NCI-H1694 treated with DMSO at 0.1 percent for 48 hours (cell line): ENCODE measurements at places on chromosomes 1 and 21.
A peak's percentile ranks its signal among the peaks of the same experiment; 100 is the strongest.

GRCh38 chr1:185044387-185044786 is 971 bp upstream of the RNF2 start:
- no peak for DNase-seq

- no peak for DNase-seq
These were observed 39.1 kb downstream of the KANK4 start for GRCh38 chr1:62280150-62280549.

- no peak for DNase-seq
These were observed 116.0 kb downstream of the MRPL39 start for GRCh38 chr21:25491267-25491666.

DNA sequence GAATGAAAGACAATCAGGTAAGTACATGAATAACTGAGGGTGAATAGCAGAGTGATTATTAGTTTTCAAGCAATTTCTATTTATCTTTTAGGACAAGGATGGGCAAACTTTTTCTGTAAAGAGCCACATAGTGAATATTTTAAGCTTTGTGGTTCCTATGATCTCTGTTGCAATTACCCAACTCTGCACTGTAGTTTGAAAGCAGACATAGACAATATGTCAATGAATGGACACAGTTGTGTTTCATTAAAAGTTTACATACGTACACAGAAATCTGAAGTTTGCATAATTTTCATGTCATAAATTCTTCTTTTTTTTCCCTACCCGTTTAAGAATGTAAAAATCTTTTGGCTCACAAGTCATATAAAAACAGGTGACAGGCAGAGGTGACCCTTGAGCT is 71.4 kb downstream of the ZNF281 start:
- no peak for DNase-seq

DNA sequence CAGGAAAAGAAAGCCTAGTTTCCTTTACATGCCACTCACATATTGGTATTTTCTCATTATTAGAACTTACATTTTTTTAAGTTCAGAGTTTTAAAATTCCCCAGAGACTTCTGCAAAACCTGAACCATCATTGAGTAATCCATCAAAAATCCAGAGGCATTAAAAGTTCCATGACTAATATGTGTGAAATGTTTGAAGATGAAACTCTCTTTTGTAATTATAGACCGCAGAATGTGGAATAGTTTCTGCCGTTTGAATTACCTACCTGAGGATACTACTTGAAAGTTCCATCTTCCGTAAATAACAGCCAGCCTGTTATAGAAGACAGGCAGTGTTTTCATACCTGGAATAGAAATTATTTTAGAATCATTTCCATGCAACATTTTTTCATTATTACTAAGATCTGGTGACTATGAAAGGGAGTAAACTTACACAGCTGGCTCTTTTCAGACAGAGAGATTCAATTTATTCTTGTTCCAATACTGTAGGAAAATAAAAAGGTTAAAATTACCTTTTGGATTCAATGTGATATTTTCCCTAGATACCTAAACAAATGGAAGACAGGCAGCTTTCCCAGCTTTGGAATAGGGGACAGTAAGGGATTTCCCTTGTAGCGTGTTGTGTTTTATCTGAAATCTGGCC is 131.4 kb downstream of the ST6GALNAC5 start:
- no peak for DNase-seq

GRCh38 chr1:8790987-8791386 is 26.5 kb downstream of the RERE start:
- DNase-seq: no peak

DNA sequence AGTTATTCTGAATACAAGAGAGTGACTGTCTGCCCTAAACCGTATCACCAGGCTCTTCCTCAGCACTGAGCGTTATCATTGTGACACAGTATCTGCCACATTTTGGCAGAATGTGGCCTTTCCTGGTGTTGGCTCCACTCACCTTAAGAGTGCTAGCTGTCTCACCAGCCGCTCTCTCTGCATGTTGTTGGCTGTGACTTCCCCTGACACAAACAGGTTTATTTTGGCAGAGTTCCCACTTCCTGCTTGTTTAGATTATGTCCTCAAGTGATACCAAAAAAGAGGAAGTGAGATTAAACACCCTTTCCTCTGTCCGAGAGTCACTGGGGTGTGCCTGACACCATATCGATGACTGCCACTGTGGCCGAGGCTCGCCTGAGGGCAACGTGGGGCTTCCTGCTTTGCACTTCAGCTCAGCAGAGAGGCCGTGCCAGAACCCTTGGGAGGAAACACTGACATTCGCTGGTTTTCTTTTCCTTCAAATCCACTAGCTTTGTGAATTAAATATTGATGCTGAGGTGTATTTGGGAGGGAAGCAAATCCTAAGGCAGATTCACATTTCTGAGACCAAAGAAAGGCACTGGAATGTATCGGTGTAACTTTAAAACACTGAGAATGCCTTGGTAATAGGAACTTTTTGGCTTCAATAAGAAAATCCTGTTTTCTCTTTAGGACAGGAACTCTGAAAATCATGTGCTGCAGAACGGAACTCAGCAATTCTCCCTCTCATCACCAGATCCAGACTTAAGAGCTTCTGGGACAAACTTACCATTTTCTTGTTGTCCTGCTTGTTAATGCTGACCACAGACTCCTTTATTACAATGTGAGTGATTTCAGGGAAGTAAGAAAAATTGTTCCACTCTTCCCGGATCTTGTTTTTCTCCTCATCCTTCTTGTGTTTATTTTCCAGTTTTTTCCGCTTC is 102.1 kb downstream of the JAK1 start:
- peak; percentile 9 for DNase-seq

- peak; percentile 62 for DNase-seq
These were observed 2.5 kb downstream of the RGS4 start for GRCh38 chr1:163071405-163072255.

DNA sequence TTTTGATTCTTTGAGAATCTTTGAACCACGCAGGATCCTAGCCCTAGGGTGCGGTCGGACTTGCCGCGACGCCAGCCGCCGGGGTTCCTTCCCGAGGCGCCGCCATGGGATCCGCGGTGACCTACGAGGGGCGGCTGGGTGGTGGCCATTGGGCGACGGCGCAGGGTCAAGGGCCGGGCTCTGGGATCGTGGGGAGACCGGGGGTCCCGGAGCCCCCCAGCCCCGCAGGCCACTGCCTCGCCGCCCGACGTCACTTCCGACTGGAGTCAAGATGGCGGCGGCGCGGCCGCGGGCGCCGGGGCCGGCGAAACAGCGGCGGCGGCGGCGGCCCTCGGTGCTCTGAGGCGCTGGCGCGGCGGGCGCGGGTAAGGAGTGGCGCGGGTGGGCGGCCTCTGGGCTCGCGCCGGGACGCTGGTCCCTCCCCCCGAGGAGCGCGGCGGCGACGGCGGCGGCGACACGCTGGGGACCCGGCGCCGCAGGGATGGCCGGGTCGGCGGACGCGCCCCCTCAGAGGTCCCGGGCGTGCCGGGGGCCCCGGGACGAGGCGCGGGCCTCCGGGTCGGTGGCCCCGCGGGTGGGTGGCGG is at the start of gene PRDM2:
Gene PRDM2, plus strand, starts transcription at position 253 of the 585 bp plus-strand sequence. CDS start 15,418 bp downstream, outside the sequence.
- peak; percentile 15 for DNase-seq

DNA sequence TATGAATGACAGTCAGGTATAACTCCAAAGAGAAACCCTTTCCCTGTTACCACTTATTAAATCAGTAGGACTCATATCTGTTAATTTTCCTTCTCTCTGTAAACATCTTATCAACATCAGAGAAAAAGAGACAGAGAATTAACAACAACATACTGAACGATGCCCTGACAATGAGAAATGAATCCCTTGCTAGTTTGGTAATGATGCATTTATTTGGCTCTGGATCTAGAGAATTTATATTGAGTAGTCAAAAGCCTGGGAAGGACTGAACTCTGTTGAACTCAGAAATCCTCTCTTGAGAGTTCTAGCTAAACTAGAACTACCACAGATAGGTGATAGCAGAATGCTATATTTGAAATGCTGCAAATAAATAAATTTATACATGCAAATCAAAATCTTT is 325.6 kb downstream of the DISC1 start:
- no peak for DNase-seq

- no peak for DNase-seq
These were observed 35.8 kb upstream of the SLC35D1 start for GRCh38 chr1:67089685-67090208.

DNA sequence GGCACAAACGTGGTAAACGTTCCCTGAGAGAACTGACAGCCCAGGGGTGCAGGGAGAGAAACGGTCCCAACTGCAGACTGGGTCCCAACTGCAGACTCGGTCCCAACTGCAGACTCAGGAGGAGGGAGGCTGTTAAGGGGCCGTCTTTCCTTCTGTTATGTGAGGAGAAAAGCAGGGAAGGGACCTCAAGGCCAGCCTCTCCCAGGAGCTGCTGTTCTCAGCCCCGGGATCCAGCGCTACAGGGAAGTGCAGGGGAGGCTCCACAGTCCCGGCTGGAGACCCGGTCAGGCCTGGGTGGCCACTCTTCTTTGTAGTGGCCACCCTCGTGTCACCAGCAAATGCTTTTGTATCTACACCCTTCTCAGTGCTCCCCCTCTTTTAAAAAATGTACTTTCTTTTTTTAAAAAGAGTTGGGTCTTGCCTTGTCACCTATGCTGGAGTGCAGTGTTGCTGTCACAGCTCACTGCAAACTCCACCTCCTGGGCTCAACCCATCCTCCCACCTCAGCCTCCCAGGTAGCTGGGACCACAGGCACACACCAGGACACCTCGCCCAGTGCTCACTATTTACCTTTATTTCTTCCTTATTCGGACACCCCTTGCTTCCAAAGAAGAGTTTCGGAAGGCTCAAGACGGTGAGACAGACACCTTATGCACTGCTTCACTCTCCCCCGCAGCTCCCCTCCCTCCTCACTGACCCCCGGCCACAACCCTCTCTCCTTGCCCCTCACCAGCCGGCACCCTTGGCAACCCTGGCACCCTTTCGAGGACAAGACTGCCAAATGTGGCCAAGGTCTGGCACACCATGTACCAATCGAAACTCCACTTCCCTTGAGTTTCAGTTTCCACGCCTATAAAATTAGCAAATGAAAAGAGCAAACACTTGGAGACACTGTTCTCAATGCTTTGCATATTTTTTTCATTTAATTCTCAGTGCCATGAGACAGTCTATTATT is 21.8 kb downstream of the CAPN2 start:
- no peak for DNase-seq

DNA sequence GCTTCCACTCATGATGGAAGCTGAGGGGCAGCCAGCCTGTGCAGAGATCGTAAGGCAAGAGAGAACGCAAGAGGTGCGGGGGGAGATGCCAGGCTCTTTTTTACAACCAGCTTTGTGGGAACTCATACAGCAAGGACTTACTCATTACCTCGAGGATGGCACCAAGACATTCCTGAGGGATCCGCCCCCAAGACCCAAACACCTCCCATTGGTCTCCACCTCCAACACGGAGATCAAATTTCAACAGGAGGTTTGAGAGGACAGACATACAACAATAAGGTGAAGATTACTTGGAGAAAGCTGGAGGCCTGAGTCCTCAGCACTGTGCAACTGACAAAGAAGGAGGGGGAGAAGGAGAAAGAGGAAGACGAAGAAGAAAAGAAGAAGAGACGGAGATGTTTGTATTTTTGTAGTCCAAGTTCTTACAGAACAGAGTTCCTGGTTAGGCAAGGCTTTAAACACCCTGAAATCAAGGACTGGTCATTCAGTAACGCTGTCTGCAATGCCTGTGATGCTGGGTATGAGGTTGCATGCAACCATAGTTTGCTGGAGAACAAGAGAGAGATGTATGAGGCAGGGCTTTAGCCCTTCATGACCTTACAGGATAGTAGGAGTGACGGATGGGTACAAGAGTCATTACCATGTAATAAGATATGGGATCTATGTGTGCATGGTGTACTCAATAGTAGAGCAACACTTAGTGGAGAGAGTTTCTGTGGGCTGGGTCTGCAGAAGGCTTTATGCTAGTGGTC is 19.7 kb upstream of the GALNT2 start:
- no peak for DNase-seq

DNA sequence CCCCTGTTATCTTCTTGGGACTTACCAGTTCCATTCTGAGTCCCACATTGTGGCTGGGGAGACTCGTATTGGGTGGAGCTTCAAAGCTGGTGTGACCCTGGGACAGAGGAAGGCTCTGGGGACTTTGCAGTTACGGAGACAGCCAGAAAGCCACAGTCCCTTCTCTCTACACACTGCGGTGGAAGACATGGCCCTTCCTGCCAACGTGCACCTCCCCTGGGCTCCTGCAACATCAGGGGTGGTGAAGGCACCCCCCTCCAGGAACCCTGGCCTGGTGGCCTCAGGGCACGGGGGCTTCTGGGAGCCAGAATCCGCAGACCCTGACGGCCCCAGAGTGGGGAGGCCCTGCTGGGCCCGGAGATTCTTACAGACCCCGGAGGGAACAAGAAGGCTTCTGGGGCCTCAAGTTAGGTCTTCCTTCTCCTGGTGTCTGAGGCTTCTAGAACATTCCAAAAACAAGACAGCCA is 113.0 kb downstream of the SIK1 start:
- no peak for DNase-seq

DNA sequence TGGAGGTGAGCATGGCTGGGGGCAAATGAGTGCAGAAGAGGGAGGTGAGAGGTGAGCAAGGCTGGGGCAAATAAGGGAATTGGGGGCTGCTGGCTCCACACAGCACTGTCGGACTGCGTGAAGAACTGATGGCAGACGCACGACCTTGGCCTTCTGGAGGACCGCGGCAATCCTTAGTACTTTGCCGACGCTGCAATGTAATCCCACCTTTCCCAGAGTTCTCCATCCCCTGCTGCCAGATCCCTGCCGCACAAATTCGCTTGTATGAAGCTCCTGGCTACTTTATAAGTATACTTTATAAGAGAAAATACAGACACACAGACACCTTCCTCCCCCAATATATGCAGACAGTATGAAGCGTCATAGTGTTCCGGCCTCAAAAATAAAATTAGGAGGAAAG is 472.4 kb downstream of the SMYD3 start:
- DNase-seq: no peak

GRCh38 chr1:84492726-84493125 is 13.5 kb upstream of the SPATA1 start:
- no peak for DNase-seq

DNA sequence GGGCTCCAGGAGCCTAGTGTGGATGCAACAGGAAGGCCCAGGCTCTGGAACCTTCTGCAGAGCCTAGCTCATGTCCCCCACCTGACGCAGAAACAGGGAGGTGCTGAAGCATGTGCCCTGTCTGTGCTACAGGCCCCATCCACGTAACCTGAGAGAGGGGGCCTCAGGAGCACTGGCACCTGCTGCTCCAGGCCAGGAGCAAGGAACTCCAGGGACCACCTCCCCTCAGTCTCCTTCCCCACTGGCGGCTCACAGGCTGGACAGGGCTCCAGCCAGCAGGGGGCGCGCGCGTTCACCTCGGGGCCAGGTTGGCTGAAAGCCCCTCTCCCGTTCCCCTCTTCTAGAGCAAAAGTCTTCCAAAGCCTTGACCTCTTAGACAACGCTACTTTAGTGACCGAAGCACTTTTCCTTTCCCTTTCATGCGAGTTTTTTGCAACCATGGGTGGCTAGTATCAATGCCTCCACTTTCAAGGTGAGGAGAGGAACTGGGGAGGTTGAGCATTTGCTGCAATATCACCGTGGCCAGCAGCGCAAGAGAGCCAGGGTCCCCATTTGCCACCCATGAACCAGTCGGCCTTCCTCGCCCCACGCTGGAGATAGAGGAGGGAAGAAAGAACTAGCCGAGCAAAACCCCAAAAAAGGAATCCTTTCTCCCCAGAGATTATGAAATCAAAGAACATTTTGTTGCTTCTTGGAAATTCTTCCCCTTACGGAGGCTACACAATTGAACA is 52.4 kb upstream of the GPR157 start:
- DNase-seq: peak; percentile 14

GRCh38 chr1:65247419-65248359 is 61.7 kb upstream of the DNAJC6 start:
- no peak for DNase-seq
